ENCODE measurements at places on chromosomes 3 and 15. TPM values are rescaled to one million over a fixed set of nuclear protein-coding genes. Genes with fewer than 3 reads are reported as not detected.

TICRR gene
- 21.3 TPM for total RNA-seq

MFGE8 gene
- 378 TPM for total RNA-seq

GANC gene
- 12.6 TPM for total RNA-seq

SPINK8 gene
- not detected for total RNA-seq

CHRNA3 gene
- total RNA-seq, result 2.5 TPM

MASP1 gene
- 0.09 TPM for total RNA-seq

COL6A5 gene
- 0.02 TPM for total RNA-seq

DISP2 gene
- total RNA-seq, result 0.05 TPM

PRSS50 gene
- 0.63 TPM for total RNA-seq

RTP4 gene
- not detected for total RNA-seq

COL8A1 gene
- total RNA-seq, result 3.3 TPM

CCR9 gene
- total RNA-seq, result not detected

ADGRG7 gene
- total RNA-seq, result 2.1 TPM

TARS3 gene
- total RNA-seq, result 15.1 TPM

GP5 gene
- total RNA-seq, result not detected

SLC28A1 gene
- not detected for total RNA-seq

SH2D7 gene
- total RNA-seq, result not detected

ZNF860 gene
- total RNA-seq, result 2.5 TPM

RPL39L gene
- 34.5 TPM for total RNA-seq

CKMT1A gene
- total RNA-seq, result 4.4 TPM

ENTPD3 gene
- total RNA-seq, result 0.37 TPM

Data from endodermal cell (in vitro differentiated cells).